ENCODE measurements at places on chromosomes 16 and 17.
A peak's percentile ranks its signal among the peaks of the same experiment; 100 is the strongest.

DNA sequence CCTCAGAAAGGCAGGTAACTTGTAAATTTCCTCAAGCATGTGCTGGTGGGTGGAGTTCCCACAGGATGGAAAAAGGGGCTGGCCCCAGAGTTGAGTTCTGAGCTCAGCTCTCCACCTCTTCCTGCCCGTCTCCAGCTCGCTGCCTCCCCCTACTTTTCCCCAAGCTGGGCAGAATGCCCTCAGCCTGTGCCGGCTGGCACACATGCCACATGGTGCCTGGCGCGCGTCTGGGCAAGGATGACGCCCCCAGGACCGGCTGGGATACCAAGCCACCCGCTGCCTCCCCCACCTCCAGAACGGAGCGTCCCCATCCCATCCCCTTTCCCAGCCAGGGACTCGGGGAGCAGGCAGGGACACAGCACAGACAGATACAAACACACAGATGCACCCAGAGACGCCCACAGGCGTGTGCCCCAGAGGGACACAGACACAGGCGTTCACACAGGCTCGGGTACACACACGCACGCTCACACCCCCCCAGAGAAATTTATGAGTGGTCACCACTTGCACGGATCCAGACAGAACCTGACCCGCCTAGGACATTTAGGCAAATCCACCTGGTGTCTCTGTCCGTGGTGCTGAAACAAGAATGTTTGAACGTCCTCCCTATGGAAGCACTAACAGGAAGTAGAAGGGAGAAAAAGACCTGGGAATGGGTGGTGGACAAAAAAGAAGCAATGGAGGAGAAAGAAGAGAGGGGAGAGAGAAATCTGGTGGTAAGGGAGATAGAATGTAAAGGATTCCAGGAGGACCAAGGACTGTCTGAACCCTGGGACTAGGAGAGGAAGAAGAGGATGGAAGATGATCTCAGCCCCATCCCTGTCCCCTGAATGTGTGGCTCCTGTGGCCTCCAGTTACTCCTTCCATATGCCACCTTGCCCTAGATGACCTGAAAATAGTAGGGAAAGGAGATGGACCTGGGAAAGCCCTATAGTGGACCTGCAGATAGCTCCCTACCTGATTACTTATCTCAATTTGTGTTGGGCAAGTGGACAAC is 15.5 kb downstream of the NEUROD2 start:
- DNase-seq, result peak; percentile 58

GRCh38 chr16:81946206-81946605 is 65.1 kb downstream of the SDR42E1 start:
- no peak for DNase-seq

DNA sequence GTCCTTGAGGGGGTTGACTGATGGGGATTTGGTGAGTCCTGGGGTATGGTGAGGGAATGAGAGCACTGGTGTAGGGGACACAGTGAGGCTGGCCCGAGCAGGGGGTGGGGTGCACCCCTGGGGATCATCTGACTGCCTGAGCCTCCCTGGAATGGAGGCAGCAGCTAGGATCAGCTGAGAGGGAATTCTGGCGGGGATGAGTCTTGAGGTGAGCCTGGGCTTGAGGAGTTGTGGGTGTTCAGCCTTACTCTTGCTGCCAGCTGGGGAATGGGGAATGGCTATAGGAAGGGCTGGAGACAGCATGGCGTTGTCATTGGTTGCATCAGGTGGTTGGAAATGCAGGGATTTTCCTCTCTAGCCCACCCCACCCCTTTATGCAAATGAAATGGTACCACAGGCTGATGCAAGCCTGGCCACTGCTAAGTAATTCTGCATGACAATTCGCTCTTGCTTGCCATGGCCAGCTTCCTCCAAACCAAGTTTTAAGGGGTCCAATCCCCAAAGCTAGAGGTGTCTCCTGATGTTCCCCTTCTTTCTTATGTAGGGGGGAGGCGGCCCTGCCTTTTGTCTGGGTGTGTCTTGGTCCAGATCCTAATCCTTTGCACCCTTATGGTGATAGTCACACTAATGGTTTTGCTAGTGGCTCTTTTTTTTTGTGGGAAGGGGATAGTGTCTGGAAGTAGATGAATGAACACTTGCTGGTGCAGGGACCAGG is 7.5 kb downstream of the NFE2L1 start:
- DNase-seq, result peak; percentile 92

GRCh38 chr17:21210411-21211076 is 3.4 kb downstream of the TMEM11 start:
- DNase-seq, result no peak

GRCh38 chr16:84068041-84068440 is 25.4 kb upstream of the SLC38A8 start:
- no peak for DNase-seq

- no peak for DNase-seq
Measured at GRCh38 chr16:74872302-74872701, 97.7 kb upstream of the FA2H start.

DNA sequence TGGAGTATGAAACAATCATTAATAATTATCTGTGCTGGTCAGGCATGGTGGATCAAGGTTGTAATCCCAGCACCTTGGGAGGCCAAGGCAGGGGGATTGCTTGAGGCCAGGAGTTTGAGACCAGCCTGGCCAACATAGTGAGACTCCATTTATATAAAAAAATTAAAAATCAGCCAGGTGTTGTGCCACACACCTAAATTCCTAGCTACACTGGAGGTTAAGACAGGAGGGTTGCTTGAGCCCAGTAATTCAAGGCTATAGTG is 28.9 kb upstream of the PRKCA start:
- no peak for DNase-seq

- DNase-seq, result no peak
Measured at GRCh38 chr17:16297367-16298139, 55.7 kb downstream of the CENPV start.

DNA sequence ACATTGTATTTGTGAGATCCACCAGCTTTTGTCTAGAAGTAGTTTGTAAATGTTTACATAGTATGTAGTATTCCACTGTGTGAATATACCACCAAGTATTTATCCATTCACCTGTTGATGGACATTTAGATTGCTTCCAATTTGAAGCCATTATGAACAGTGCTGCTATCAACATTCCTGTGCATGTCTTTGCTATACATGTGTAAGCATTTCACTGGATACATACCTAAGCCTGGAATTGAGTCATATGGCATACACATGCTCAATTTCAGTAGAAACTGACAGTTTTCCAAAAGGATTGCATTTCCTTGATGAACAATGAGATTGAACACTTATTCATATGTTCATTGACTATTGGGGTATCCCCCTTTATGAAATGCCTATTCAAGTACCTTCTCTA is 540.6 kb upstream of the SOX9 start:
- no peak for DNase-seq

DNA sequence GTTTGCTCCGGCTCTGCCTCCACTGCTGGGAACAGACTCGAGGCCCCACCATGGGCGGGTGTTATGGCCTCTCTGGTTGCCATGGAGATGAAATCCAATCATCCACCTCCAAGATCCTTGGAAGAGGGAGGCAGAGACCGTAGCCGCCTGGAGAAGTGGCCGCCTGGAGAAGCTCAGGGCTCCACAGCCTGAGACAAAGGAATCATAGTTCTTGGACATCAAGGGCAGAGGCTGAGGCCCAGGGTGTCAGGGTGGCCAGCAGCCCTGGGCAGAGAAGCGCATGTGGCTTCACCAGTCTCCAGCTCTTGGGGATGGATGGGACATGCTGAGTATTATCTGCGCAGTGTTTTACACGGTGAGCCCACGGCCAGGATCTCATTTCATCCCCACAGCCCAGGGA is 36.2 kb downstream of the ABR start:
- DNase-seq, result no peak

DNA sequence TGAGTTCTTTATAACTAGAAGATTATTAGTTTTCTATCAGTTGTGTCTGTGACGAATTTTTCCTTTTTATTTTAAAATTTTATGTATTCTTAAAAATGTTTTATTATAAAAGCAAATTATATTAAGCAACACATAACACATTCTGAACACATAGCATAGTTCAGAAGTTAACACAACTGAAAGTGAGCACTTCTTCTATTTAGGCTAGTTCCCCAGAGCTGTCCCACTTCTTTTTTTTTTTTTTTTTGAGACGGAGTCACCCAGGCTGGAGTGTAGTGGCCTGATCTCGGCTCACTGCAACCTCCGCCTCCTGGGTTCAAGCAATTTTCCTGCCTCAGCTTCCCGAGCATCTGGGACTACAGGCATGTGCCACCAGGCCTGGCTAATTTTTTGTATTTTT is 37.7 kb upstream of the ALDH3A2 start:
- DNase-seq, result no peak

DNA sequence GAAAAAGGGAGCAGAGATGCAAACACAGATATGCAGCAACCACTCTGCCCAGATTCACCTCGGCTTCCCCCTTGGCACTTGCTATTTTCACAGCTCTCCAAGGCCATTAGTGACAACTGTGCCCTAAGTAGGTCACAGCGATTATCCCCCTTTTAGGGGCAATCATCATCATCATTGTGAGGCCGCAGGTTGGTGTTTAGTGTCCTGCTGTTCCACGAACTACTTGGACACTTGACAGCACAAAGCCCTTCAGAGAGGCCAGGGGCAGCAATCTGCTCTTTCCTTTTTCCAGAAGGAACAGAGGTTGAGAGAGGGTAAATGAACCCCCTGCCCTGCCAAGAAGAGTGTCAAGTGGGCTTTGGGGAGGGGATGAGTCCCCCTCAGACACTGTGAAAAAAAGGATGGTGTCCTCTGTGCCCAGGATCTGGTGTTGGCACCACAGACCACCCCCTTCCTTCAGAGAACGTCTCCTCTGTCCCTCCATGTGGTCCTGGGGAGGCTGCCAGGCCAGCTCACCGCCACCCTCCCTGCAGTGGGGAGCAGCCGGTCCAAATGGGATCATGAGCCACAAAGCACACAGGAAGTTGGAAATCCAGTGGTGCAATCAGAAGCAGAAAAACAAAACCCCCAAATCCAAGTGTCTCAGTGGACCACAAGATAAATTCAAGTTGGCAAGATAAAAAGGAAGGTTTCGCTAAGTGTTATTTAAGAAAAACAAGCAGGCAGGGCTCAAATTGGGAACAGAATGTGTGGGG is 78.4 kb upstream of the MED9 start:
- peak; percentile 65 for DNase-seq

GRCh38 chr17:63222655-63223054 is 223.5 kb downstream of the CYB561 start:
- peak; percentile 36 for DNase-seq

DNA sequence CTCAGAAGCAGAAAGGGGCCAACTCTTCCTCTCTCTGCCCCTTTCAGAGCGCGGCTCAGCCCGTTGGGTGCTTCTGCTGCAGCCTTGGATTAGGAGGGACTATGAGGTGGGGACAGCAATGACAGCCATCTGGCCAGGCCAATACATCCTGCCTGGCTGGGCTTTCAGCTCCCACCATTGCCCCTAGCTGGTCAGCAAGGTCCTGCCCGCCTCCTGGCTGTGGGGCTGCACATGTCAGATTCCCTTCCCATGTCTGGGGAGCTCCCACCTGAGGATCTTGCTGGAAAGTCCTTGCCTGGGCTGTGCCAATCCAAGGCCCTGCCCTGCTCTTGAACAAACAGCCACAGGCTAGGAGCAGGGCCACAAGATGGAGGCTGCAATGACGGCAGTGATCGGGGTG is 8.3 kb downstream of the TRIM65 start:
- no peak for DNase-seq

- no peak for DNase-seq
Measured at GRCh38 chr16:62738666-62739460, 702.6 kb upstream of the CDH8 start.

- DNase-seq, result peak; percentile 26
Measured at GRCh38 chr16:50011707-50012106, 13.3 kb upstream of the CNEP1R1 start.

GRCh38 chr17:27530764-27531391 is 74.6 kb downstream of the KSR1 start:
- DNase-seq, result peak; percentile 55

DNA sequence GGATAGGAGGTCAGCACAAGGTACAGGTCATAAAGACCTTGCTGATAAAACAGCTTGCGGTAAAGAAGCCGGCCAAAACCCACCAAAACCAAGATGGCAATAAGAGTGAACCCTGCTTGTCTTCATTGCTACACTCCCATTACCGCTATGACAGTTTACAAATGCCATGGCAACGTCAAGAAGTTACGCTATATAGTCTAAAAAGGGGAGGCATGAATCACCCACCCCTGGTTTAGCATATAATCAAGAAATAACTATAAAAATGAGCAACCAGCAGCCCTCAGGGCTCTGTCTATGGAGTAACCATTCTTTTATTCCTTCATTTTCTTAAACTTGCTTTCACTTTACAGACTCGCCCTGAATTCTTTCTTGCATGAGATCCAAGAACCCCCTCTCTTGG is 1.0 kb upstream of the HSBP1 start:
- no peak for DNase-seq

GRCh38 chr17:11082559-11082958 is 158.5 kb upstream of the SHISA6 start:
- DNase-seq, result no peak

- DNase-seq, result no peak
Measured at GRCh38 chr17:60305141-60305540, 86.8 kb downstream of the USP32 start.

DNA sequence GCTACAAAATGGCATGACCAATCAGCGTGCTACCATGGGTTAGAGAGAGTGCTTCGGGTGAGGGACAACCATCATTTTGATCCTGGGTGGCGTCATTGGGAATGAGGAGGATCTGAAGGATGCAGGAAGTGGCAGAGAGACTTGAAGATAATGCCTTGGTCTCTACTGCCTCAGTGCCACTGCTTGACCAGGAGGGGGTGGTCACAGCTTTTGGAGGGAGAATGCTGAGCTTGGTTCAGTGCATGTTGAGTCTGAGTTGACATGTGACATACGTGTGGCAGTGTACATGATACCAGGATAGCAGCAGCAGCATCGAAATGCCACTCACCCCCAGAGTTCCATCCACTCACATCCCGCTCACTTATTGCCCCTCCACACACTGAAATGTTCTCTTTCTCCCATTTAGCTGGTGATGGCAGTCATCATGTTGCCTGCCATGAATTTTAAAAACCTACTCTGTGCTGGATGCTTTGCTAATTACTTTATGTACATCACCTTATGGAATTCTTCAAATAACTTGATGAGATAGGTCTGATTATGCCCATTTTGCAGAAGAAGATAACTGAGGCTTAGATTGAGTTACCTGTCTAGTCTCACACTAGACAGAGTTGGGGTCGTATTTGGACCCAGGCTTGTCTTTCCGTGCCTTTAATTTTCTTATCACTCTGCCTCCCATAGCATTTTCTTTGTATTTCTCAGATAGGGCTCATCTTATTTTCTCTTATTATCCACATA is 36.7 kb downstream of the ARSG start:
- no peak for DNase-seq

GRCh38 chr16:3780570-3780969 is 63.2 kb upstream of the TRAP1 start:
- DNase-seq, result no peak

- peak; percentile 94 for DNase-seq
Measured at GRCh38 chr16:84795329-84796053, 24.3 kb upstream of the CRISPLD2 start.

DNA sequence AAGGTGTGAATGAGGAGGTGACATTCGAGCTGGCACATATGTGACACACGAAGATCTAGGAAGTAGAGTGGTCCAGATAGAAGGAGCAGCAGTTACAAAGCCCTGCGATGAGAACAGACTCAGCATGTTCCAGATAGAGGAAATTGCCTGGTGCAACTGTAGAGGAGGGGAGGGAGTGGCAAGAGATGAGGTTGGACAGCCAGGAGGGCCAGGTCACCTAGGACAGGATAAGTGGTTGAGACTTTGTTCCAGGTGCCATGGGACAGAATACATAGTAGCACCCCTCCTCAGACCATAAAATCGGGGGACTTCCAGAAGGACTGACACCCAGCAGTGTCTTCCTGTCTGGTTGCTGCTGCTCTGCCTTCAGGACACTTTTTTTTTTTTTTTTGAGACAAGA is 11.0 kb upstream of the CENPT start:
- DNase-seq, result no peak

- DNase-seq, result no peak
Measured at GRCh38 chr17:80529104-80529903, 15.3 kb upstream of the RPTOR start.

Measured in cardiac fibroblast (primary cell).